Astrocyte of the cerebellum (primary cell): ENCODE measurements at places on chromosomes 2 and 18.

DNA sequence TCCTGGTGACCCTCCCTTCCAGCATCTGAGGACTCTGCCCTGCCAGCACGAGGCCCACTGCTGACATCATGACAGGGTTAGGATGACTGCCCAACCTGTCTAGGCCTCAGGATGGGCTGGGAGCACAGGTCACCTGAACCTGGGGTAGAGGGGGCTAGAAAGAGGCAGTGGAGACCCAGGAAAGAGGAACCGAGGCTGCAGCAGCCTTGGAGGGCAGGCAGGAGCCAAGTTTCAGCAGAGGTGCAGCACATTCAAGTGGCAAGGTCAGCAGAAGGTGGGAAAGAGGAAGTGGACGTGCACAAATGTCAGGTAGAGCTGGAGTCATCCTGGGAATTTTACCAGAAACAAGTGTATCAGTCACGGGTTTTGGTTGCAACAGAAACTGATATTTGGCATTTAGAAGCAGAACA is 13.6 kb upstream of the RAB10 start:
- no peak for DNase-seq

- DNase-seq, result peak; percentile 42
Observed at GRCh38 chr2:164737612-164738081, 104.0 kb downstream of the COBLL1 start.

- DNase-seq, result no peak
Observed at GRCh38 chr2:109166811-109167210, 37.8 kb downstream of the SH3RF3 start.

DNA sequence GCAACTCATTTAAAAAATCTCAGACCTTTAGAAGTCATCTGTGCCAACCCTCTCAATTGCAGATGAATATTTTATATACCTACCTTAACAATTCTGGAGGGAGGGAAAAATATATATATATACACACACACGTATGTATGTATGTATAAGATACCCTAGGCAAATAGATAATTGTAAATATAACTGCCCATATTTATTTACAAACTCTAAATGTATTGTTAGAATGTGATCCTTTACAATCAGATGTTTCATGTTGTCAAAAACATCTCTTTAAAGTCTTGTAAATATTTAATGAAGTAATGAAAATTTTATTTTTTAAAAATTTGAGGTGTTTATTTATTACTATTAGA is 11.6 kb downstream of the ANKRD12 start:
- no peak for DNase-seq

- no peak for DNase-seq
Observed at GRCh38 chr2:150424406-150424805, 63.1 kb downstream of the RND3 start.

- DNase-seq, result no peak
Observed at GRCh38 chr2:231583982-231584381, 8.7 kb upstream of the TEX44 start.

DNA sequence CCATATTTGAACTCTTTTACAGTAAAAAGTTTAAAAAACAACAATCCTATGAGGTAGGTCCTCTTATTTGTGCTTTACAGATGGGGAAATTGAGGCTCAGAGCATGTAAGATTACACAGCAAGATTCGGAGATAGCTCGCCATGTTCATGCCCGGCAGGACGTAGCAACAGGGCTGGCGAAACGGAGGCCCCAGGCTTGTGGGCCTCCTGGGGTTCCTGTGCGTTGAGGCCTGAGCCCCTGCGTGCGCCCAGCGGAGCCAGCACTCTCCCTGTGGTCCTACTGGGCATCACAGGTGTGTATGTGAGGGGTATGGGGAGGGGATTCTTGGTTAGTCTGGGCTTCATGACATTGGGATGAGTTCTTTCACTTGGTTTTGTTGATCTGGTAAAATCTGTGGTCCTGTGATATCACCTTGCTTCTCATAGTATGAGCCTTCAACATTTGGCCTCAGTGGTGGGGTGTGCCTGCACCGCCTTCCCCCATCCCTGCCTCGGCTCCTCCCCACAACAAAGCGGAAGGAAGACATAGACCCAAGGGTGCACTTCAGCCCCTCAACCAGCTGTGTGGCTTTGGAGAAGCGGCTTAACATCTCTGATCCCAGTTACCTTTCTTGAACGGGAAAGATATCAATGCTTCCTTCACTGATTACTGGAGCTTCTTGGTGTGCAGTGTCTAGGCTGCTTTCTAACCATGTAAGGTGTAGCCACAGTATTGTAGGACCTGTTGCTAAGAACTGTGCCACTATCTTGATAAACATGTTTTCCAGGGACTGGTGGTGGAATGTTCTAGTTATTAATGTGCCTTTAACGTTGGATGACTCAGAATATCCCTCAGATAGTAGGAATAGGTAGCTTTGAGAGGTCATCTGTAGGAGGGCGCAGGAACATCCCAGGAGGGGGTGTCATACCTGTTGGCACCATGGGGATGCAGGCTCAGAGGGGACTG is 37.2 kb downstream of the HPCAL1 start:
- no peak for DNase-seq

DNA sequence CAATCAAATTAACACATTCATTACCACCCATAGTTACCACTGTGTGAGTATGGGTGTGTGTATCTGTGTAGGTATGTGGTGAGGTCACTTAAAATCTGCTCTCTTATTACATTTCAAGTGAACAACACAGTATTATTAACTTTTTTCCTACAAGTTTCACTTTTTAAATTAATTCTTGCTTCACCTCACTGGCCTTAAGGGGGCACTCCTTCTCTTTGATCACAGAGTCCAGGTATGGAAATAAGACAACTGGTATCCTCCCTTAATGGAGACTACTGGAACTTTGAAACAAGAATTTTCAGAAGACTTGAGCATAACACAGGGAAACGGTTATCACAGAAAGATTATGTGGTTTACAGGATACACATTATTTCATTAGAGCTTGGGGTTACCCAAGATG is 255.8 kb downstream of the ASXL3 start:
- DNase-seq, result no peak

DNA sequence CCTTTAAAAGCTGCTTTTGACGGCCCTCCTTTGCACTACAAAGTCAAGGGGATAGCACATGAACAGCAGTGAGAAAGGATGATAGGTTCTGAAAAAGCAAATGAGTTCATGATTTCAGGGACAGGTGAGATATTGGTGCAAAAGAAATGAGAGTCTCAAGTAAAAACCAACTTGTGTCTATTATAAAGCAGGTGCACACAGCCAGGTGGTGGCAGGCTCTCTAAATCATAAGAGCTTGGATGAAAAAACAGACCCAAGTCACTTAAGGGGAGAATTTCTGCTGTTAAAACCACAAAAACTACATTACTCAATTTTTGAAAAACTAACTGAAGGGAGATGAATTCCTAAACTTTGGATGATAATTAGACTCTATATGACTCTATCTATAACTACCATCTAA is 201.5 kb downstream of the SP3 start:
- DNase-seq, result no peak

- DNase-seq, result no peak
Observed at GRCh38 chr2:101282980-101283379, 25.5 kb downstream of the RNF149 start.
